Stimulated activated naive CD4-positive, alpha-beta T cell treated with Interleukin-2 at 50 U/mL for 16 hours (primary cell): ENCODE measurements at places on chromosomes 11 and 22.

DNA sequence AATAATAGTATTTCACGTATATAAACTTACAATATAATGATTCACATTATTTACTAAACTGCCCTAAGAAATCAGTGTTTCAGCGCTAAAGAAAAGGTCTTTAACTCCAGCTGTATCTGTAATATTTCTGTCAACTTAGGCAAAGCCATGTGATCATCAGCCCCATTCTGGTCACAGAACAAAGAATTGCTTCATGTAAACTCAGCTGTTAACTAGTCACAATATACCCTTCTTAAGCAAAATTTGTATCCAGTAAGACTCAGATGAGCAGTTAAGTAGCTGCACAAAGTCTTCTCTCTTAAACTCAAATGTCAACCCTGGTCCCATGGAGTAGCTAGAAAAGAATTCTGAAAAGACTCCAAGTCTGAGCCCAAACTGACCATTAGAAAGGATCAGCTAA is 26.6 kb downstream of the HPS5 start:
- DNase-seq: no peak

- no peak for DNase-seq
Observed at GRCh38 chr11:64590763-64591221, at the start of gene SLC22A12. TSS of gene SLC22A12 (plus strand) at chr11:64591220. CDS start at chr11:64591557, 337 bp downstream.

- DNase-seq: no peak
Observed at GRCh38 chr11:131850507-131850906, 480.1 kb downstream of the NTM start.

- DNase-seq: no peak
Observed at GRCh38 chr11:106457727-106458126, 380.3 kb downstream of the AASDHPPT start.

DNA sequence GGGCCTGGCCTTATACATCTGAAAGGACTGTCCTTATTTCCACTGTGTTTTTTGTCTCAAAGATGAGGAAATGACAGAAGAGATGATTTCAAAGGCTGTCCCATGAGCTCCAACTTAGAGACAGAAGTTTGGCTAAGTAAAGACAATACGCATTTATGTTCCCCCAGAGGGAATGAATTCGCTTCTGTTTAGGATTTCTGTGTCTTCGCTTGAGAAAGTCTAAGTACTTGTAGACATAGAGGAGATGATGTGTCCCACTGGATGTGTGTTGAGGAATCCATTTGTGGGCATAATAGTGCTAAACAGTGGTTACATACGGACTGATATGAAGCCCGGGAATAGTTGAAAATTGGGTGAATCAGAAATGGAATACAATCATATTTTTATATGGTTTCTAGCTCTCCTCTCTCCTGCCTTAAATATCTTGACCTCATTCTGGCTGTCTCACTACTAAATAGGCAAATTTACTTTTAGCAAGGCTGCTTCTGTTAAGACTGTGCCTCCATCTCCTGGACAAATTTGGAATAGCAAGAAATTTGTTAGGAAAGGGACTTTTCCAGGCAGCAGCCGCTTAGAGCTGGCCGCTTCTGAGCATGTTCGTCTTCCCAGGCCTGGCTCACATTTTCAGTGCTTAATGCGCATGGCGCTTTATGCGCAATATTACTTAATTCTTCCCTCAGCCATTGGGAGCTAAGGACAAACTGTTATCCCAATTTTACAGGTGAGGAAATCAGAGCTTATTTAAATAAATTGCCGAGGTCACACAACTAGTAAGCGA is 1.9 kb upstream of the PEX26 start:
- no peak for DNase-seq

GRCh38 chr11:11589437-11589836 is 32.4 kb downstream of the GALNT18 start:
- DNase-seq: no peak

- DNase-seq: no peak
Observed at GRCh38 chr22:47573141-47573540, 810.7 kb downstream of the TBC1D22A start.

DNA sequence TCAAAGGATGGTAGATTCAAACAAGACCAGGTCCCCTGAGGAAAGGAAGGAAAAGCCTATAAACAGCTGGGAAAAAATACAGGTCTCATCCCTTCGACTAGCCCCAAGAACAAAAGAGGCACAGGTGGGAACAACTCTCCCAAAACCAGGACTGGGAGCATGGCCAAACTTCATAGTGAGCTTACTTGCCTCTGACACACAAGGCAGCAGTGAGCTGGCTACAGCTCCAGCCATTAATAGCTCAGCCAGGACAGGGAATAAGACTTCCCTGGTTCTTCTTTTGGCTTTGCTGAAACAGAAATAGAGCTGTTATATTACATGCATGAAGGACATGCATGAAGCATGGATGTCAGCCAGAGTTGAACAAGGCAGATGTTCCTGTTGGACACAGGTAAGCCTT is at the start of gene OR10A2:
OR10A2 (plus strand) TSS at position 97 of the 400 bp plus-strand sequence. CDS start 6,698 bp downstream, outside the sequence.
- no peak for DNase-seq

DNA sequence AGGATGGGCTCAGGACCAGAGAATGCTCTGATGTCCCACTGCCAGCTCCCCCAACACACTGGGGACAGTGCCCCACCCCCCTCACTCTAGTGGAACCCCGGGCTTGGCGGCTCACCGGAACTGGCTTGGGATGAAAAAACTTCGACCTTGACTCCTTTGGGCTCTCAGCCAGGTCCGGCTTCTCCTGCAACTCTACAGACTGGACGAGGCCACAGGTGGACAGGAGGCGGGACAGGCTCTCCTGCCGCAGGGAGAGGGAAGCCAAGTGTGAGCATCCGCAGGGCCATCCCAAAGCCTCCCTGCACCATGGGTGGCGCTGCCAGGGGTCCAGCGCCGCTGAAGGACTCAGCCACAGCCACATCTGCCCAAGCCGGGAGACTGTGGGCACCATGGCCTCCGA is 3.7 kb downstream of the RRP7A start:
- no peak for DNase-seq

DNA sequence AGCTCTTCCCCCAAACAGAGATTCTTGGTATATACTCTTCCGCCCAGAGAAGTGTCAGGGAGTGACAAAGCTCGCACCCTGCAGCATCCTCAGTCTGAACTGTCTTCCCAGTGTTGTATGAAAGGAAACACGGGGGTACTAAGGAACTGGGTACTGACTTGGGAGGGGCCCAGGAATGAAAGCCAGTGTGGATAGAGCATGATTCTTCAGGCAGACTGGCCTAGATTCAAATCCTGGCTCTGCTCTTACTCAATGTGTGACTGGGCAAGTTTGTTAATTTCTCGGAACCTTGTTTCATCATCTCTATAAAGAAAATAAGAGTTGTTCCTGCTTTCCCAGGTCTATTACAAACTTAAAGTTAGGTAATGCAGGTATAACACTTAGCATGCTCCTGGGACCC is 266.0 kb upstream of the NARS2 start:
- DNase-seq: no peak

DNA sequence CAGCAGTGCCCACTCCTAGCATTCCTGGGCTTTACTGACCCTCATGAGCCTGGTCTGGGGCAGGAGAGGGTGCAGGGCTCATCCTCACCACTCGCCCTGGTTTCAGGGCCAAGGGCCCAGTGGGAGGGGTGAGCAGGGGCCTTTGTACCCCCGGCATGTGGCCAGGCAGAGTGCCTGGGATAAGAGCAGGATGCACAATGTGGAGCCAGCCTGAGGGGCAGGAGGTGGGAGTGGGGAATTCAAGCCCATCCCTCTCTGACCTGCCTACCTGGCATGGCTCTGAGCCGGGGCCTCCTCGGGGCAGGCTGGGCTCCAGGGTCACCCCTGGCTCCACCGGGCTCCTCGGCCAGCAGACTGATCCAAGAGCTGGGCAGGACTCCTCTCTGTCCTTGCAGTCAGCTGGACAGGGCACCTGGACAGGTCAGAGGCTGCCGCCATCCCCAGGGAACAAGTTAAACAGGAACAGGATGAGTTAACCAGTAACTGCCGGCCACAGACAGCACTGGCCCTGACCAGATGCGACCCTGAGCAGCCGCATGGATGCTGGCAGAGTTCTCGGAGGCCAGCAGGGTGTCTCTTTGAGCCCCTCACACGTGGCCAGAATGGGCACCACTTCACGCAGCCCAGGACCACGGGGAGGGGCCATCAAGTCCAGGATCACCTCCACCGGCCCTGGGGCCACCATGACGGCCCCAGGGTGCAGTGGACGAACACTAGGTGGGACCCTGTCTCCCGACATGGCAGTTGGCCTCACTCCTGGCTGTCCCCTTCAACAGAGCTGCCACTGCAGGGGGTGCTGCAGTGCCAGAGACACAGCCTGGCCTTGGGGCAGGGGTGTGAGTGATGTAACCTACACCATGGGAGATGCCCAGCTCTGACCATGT is 5.0 kb downstream of the SIGIRR start:
- DNase-seq: no peak

- no peak for DNase-seq
Observed at GRCh38 chr11:73306069-73306841, 1.8 kb upstream of the ARHGEF17 start.
